ENCODE measurements at places on chromosomes 7 and 10.

- DNase-seq: no peak
Observed at GRCh38 chr7:11779864-11780674, 51.9 kb downstream of the THSD7A start.

DNA sequence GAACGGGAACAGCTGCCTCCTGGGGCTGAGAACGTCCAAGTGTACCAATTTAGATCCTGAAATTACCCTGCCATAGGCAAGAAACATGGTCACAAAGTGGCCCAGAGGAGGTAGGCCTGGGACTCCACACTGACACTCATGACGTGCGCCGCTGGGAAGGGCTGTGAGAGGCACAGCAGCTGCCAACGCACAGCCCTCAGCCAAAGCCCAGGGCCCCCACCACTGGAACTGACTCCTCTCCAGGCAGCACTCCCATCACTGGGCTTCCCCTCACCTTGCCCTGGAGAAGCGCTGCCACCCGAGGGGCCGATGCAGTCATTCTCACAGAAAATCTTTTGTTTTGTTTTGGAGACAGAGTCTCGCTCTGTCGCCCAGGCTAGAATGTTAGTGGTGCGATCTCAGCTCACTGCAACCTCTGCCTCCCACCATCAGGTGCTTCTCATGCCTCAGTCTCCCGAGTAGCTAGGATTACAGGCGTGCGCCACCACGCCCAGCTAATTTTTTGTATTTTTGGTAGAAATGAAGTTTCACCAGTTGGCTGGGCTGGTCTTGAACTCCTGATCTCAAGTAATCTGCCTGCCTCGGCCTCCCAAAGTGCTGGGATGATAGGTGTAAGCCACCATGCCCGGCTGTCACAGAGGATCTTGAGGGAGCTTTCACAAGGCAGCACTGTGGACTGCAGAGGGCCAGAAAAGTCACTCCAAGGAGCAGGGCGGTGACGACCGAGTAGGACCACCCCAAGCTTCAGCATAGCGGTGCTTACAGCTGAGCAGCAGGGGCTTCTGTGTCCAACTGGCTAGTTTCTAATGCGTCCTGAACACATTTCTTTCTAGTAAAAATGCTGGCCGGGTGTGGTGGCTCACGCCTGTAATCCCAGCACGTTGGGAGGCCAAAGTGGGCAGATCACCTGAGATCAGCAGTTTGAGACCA, 13.5 kb downstream of the GUSB start:
- no peak for DNase-seq

DNA sequence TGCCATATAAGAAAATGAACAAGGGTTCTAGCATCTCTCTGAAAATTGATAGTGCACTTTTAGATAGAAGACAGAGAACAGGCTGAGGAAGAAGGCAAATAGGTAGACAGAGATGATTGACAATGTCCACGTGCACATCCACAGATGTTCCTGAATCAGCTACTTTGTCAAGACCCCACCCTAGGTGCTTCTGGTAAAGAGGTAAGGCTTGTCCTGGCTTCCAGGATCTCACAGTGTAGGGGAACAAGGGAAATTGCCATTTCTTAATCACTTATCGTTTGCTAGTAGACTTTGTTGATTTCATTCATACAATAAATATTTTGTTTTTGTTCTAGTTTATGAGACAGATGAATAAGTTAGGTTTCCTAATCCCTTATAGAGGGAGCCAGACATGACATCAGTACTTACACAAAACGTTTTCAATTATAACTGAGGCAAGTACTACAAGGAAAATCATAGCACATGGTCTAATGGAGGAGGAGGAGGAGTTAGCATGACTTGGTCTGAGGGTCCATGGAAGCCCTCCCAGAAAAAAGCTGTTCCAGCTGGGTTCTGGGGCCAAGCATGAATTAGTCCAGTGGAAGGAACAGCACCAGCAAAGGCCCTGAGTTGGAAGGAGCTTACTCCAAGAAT, 115.9 kb upstream of the ARID5B start:
- DNase-seq: no peak

GRCh38 chr7:46572691-46573090, 651.6 kb upstream of the IGFBP3 start:
- DNase-seq: no peak

DNA sequence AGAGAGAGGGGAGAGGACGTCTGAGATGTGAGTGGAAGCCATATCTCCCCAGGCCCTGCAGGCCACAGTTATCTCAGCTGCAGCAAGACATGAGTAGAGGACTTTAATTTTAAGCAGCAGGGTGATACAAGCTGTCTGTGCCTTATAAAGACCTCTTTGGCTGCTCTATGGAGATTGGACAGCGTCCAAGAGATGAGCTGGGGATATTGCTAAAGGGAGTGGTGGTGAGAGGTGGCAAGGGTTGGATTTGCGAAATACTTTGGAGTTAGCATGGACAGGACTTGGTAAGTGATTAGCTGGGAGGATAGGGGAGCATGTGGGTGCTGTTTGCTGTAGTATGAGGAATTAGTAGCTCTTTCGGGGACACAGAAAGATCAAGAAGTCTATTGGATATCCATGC, 191.8 kb downstream of the CACNB2 start:
- DNase-seq: no peak

DNA sequence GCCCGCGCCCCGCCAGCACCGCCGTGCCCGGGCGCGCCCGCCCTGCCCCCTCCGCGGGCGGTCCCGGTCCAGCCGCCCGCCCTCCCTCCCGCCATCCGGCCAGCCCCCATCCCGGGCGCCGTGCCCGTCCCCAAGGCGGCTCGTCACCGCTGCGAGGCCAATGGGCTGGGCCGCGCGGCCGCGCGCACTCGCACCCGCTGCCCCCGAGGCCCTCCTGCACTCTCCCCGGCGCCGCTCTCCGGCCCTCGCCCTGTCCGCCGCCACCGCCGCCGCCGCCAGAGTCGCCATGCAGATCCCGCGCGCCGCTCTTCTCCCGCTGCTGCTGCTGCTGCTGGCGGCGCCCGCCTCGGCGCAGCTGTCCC, at the start of gene HTRA1:
TSS of gene HTRA1 (plus strand) at position 187 of the 362 bp plus-strand sequence. CDS start at position 287, 100 bp downstream.
- no peak for DNase-seq

GRCh38 chr10:70974351-70974901, 86.1 kb upstream of the PCBD1 start:
- DNase-seq: no peak

DNA sequence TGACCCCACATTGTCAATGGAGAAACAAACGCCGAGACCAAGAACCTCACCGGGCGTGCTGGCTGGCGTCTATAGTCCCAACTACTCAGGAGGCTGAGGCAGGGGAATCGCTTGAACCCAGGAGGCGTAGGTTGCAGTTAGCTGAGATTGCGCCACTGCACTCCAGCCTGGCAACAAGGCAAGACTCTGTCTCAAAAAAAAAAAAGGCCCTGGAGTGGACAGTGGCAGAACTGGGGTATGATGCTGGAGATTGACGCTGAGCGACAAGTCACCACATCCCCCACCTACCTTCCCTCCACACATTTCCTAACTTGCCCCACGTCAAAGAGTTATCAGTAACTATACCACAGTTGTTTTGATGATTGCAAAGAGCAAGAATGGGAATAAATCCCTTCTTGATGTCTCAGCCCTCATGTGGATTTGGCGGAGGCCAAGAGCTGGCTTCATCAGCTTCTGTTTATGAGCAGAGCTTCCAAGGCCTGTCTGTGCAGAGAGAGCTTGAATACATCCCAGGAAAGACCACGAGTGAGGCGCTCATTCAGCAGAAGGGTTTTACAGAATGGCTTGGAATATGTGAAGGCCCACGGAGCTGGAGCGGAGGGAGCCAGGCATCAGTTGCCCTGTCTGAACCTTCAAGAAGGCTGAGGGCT, 28.0 kb upstream of the TNS3 start:
- no peak for DNase-seq

DNA sequence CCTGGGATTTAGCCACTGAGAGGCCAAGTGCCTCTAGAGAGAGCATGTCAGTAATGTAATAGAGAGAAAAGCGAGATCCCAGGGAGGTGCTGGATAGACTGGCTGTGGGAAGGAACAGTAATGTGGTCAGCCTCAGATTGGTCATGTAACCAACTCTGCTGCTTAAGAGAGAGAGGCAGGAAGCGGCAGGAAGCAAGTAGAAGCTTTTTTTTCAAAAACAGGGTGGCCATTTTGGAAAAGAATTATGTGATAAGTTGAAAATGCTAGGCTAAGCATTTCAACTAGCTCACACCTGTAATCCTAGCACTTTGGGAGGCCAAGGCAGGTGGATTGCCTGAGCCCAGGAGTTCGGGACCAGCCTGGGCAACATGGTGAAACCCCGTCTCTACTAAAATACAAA, 3.7 kb upstream of the PCOLCE start:
- DNase-seq: no peak

DNA sequence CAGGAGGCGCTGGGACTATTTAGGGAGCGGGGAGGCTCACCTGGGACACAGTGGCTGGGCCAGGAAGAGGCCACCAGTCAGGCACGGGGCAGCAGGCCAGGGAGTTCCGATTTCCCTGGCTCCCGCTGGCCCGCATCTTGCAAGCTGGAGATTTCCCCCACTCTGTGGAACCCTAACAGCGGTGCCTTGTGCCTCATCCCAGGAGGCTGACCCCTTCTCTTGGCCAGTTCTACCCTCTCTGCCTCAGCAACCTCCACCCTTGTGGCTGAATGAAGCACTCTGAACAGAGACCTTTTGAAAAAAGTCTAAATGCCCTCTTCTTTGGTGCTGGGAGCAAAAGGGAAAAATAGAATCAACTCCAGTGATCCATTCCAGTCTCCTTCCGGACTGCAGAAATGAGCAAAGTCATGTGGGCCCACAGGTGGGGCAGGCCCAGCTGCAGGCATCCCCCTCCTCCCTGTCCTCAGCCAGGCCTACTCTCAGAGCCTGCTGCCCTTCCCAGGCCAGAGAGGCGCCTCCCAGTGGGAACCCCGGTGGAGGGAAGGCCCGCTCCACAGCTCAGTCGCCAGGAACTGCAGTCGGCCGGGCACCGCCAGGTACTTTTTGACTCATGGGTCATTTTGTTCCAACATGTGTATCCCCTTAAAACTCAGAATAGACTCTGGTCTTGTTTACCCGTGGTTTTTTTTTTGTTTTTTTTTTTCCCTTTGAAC, 155.5 kb downstream of the ZNF248 start:
- DNase-seq: no peak

GRCh38 chr7:132977234-132977633, 104.7 kb downstream of the CHCHD3 start:
- no peak for DNase-seq

- DNase-seq: no peak
Observed at GRCh38 chr7:135536150-135536549, 21.6 kb upstream of the NUP205 start.

DNA sequence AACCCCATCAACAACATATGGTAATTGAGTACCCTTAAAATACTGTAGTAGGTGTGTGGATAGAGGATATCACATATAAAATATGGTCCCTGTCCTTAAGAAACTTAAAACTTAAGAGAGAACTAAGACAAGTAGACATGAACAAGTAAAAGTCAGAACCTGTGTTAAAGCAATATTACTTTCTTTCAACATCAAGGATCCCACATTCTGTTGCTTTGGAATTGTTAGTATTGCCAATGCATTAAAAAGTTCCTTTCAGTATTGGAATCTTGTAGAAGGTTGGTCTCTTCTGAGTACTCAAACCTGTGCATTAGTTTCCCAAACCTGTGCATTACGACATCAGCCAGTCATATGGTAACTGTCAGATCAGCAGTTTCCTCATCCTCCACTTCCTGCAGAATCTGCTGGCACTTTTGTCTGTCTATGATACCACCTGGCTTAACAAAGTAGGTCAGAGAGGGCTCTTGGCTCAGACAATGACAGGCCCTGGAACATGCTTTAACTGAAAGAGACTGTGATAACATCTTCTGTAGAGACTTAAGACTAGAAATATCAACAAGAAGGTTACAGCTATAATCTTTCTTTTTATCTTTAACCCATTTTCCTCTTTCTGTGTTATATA, 56.5 kb downstream of the CCDC71L start:
- DNase-seq: no peak

GRCh38 chr7:96321031-96321657, 754 bp downstream of the SLC25A13 start:
- no peak for DNase-seq

- DNase-seq: no peak
Observed at GRCh38 chr10:43200538-43201390, 62.5 kb downstream of the CSGALNACT2 start.

- DNase-seq: no peak
Observed at GRCh38 chr7:80150611-80151273, 16.1 kb downstream of the GNAI1 start.

GRCh38 chr10:69466158-69466490, 14.9 kb downstream of the TSPAN15 start:
- no peak for DNase-seq

GRCh38 chr10:94546901-94547185, 1.3 kb downstream of the HELLS start:
- DNase-seq: no peak

DNA sequence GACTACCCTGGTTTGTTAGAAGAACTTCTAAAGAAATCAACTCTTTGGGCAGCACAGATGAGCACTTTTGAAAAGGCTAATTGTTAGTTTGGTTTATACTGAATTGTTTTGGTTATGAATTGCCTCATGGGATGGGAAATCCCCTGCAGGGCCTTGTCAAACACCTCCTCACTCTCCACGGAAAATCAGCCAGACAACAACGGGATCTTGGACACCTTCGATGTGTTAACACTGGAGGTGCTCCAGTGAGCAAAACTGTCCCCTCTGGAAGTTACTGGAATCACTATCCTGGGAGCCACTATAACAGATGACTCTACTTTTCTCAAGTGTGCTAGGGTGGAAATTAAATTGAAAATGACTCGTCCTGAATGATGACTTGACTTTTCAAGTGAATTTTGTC, 38.7 kb downstream of the CDK6 start:
- DNase-seq: no peak

DNA sequence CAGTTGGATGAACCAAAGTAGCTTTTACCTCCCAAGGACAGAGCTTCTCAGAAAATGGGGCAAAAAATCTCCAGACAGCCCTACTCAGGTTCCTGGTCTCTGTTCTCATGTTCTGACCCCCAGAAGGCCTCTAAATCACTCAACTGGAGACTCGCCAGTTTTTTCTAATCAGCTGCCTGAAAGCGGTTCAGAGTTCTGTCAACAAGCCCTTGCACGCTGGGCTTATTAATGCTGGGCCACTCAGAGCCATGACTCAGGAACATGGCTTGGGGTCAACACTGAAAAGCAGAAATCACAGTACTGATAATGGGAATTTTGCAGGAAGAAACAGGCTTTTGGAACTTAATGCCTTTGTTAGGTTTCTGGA, 15.3 kb downstream of the ECHDC3 start:
- no peak for DNase-seq

GRCh38 chr10:111104811-111105210, 28.0 kb downstream of the ADRA2A start:
- no peak for DNase-seq

DNA sequence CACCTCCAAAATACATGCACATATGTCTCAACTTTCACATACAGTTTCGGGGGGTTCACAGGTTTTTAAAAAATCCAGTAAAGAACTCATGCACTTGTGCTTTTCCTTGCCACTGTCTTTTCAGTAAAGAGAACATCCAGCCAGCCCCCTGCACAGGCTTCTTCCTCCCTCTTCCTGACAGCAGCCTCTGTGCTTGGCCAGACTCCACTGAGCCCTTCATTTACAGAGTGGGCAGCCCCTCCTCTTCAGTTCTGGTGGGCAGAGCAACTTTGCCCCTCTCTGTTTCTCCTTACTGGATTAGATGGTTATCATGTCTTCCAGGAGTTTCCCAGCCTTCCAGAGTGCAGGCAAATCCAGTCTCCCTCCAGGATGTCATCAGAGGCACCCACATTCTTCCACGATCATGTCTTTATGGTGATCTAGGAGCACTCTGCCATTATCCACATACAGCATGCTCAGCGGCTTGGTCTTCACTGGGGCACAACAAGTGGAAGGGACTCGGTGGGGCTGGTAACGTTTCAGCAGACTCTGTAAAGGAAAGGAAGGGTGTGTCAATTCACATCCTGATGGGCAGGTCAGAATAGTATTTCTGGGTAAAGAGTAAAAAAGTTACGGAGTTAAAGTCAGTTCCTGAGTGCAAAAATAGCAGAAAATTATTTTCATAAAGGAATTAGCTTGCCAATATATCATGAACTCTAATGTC, 8.8 kb downstream of the NODAL start:
- no peak for DNase-seq
